ENCODE measurements at places on chromosomes 7 and 10.

DNA sequence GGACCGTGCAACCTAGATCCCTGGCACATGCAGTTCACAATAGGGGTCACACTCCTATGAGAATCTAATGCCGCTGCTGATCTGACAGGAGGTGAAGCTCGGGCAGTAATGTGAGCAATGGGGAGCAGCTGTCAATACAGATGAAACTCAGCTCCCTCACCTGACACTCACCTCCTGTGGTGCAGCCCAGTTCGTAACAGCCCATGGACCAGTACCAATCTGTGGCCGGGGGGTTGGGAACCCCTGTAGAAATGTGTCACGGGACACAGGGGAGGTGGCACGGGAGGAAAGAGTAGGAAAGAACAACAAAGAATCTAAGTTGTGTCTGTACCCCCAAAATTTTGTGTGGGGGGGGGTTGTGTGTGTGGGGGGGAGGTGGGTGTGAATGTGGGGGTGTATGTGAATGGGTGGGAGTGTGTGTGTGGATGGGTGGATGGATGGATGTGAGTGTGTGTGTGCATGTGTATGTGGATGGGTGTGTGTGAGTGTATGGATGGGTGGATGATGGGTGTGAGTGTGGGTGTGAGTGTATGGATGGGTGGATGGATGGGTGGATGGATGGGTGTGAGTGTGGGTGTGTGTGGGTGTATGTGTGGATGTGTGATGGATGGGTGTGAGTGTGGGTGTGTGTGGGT, 33.1 kb downstream of the SFMBT2 start:
- DNase-seq: no peak

DNA sequence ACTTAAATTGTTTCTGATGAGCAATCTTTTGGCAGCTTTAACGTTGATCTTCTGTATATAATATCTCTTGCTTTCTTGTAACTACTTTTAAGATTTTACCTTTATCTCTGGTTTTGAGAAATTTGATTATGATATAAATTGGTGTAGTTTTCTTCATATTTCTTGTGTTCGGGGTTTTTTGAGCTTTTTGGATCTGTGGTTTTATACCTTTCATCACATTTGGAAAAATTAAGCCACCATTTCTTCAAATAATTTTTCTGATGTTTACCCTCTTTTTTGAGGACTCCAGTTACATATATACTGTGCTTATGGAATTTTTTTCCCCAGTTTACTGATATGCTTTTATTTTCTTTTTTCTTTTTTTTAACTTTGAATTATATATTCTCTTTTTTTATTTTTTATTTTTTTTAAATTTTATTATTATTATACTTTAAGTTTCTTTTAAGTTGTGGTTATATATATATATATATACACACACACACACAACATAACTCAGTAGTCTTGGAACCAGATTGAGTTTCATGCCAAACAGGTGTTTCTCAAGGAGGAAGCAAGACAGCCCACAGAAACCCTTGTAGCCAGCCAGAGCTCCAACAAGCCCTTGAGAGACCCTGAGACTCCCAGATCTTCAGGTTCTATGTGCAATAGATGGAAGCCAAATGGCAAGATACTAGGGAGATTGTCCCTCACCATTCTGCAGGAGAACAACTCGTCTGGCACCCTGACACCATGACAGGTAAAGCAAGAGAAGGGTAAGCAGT, 27.5 kb upstream of the NME8 start:
- DNase-seq: no peak

GRCh38 chr7:155603858-155604503, 40.5 kb upstream of the RBM33 start:
- no peak for DNase-seq

GRCh38 chr7:134104166-134104565, 23.0 kb upstream of the LRGUK start:
- no peak for DNase-seq

GRCh38 chr10:63702092-63702491, 180.9 kb downstream of the REEP3 start:
- DNase-seq: no peak
